NCI-H524 (cell line): ENCODE measurements at places on chromosomes 5 and 9.

- no peak for DNase-seq
Measured at GRCh38 chr5:97229688-97230285, 46.7 kb upstream of the RIOK2 start.

DNA sequence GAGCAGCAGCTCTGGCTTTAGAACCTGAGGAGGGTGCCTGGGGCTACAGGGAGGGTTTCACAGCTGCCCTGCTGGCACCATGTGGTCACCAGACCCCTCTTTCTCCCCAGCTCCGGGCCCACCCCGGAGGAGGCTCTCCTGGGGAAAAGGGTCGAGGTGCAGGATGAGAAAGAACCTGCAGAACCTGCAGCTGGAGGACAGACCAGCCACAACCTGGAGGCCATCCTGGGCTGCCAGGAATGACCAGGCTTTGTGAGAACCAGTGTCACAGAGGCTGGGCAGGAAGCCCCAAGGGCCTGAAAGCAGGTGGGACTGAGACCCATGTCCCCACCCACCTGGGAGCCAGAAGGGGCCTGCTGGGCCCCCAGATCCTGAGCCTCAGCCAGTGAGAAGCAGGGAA is 23.0 kb downstream of the SEMA4D start:
- no peak for DNase-seq

DNA sequence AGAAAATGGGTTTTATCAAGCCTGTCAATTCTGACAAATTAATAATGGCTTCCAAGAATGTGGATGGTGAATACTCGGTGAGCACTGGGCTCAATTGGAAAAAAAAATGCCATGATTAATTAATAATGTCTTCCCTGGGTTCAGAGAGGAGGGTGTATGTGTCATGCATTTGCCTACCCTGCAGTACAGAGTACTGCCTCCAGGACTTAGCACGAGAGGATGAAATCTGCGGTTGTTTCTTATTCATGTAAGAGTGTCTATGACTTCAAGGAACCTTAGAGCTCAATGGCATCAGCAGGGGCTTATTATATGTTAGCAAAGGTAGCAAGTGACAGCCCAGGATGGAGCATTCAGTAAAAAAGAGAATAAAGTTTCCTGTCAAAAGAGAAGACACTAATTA is 132.7 kb downstream of the GRIA1 start:
- DNase-seq = no peak

- DNase-seq = no peak
Measured at GRCh38 chr5:75281716-75282465, 45.2 kb upstream of the ANKRD31 start.

GRCh38 chr5:126855266-126855665 is 78.3 kb downstream of the LMNB1 start:
- DNase-seq = no peak

DNA sequence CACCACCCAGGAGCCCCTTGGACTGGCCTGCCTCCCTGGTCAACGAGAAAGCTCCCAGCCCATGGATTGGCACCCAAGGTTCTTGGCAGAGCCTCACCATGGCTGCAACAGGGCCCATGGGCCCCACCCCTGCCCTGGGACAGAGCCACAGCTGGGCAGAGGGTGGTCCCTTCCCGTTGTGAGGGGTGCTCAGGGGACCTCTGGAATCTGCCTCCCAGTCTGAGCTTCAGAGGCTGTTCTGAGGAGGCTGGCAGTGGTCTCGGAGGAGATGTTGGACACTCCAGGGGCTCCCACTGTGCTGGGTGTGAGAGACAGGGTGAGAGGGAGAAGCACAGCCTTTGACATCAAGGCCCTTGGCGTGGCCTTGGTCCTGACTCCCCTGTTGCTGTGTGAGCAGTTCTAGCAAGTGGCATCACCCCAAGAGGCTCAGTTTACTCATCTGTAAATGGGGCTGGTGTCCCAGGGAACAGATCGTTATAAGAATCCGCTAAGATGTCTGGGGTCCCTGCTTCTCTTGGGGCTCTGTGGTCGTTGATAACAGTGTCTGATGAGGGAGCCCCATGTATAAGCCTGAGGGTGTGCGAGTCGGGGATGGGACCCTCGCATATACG is 33.0 kb downstream of the LHX3 start:
- DNase-seq = no peak

- no peak for DNase-seq
Measured at GRCh38 chr5:131305906-131306305, 42.1 kb downstream of the CDC42SE2 start.

DNA sequence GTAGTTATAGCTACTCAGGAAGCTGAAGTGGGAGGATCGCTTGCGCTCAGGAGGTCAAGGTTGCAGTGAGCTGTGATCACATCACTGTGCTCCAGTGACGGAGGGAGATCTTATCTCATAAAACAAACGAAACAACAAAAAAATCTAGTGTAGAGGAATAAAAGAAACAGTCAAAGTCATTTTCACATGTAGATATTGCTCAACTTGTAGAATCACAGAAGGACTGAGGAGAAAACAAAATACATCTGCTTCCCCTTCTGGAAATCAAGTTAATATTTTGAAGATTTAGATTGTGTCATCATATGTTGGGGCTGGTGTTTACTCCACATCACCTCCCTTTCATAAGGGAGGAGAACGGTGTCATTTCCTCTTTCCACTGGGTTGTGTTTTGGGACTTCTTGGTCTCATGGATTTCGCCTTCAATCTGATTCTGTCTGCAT is 8.2 kb upstream of the SLC46A2 start:
- no peak for DNase-seq

GRCh38 chr5:147479949-147480348 is 29.9 kb downstream of the DPYSL3 start:
- no peak for DNase-seq

GRCh38 chr9:96141666-96142065 is 160.3 kb downstream of the HSD17B3 start:
- DNase-seq = no peak

DNA sequence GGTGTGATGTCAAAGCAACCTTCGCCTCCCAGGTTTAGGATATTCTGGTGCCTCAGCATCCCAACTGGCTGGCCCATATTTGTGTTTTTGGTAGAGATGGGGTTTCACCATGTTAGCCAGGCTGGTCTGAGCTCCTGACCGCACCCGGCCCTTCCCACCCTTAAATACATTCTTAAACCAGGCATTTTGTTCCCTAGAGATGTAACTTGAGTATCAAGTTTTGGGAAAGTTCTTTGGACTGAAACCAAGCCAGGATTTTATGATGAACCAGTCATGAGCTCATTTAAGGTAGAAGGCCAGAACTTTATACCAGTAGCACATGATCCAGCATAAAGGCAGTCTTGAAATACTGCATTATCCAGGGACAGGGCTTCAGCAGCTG is 3.5 kb downstream of the RPL7A start:
- no peak for DNase-seq

GRCh38 chr9:6068983-6069382 is 53.6 kb upstream of the RANBP6 start:
- DNase-seq = no peak

DNA sequence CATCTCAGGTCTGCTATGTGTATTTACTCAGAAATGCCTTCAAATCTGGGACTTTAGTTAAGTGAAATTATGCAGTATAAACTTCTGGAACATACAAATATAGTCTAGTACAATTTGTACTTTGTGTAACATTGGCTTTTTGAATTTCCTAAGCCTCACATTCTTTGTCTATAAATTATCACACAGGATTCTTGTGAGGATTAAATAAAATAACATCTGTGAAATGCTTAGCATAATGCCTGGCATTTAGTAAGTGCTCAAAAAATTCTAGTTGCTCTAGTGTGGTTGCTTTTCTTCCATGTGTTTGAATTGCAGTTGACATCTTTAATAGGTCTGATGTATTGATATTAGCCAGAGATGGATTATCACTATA is 2.6 kb downstream of the HMMR start:
- DNase-seq = no peak

DNA sequence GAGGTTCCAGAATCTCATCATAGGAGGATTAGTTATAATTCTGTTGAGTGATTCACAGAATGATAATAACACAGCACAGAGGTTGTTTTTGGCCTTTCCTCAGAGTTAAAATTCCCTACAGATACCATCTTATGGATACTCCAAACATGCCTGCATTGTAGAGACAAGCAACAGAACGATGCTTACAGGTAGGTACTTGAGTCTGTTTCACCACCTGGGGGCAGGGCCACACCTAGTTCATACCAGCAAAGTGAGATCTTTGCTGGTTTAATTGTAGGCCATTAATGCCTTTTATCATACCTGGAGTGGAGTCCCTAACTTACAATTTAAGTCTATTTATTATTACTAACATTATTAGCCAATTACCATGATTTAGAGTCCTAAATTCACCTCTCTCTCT is 416.5 kb upstream of the TLE4 start:
- DNase-seq = no peak

GRCh38 chr9:34546834-34547827 is 24.3 kb upstream of the ENHO start:
- DNase-seq = peak; percentile 71

GRCh38 chr5:173663352-173664153 is 47.1 kb upstream of the BOD1 start:
- no peak for DNase-seq

DNA sequence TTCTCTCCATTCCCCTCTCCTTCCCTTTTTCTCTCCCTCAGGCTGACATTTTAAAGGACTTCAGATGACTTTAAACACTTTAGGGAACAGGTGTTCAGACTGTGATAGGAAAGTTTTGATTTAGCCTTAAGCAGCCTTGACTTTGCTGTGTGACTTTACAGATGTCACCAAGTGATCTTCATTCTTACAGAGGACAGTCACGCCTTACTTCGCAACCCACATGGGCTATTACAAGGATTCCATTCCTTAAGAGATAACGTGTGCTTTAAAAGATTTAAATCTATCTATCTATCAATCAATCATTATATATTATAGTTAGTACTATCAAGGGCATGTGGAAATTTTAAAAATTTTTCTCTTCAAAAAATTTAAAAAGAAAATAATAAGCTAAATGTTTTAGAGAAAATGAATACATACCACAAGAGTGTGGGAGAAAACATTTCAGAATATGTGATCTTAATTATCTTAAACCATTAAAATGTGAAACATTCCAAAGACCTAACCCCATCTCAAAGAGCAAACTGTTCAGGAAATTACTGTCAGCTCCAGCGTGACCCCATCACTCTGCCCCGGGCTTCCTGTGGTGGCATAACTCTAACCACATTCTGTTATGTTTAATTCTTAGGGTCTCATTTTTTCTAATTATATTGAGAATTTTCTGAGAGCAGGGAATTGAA is 530.5 kb downstream of the SEMA5A start:
- DNase-seq = no peak

DNA sequence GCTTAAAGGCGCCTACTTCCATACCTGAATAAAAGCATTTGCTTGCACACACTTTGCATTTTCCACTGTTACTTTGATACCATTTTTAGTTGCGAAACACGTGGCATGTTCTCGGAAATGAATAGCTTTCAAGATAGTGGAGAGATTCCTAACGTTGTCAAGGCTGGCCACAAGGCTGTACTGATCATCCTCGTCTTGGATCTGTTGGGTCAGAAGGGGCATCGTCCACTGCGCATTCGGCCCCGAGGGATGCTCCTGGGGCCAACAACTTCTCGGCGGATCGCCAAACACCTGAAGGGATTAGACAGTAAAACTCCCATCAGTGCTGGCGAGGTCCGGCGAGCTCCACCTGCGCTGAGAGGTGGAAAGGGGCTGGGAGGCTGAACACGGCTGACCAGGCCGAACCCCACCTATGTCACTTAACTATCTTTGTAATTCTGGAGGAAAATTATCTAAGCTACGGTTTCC is 599 bp downstream of the RAD1 start:
- DNase-seq = peak; percentile 43

DNA sequence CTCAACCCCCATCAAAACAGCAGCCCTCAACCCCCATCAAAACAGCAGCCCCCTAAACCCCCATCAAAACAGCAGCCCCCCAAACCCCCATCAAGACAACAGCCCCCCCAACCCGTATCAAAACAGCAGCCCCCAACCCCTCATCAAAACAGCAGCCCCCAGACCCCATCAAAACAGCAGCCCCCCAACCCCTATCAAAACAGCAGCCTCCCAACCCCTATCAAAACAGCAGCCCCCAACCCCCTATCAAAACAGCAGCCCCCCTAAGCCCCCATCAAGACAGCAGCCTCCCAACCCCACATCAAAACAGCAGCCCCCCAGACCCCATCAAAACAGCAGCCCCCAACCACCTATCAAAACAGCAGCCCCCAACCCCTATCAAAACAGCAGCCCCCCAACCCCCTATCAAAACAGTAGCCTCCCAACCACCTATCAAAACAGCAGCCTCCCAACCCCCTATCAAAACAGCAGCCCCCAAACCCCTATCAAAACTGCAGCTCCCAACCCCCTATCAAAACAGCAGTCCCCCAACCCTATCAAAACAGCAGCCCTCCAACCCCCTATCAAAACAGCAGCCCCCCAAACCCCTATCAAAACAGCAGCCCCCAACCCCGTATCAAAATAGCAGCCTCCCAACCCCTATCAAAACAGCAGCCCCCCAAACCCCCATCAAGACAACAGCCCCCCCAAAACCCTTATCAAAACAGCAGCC is 1.2 kb downstream of the TPPP start:
- no peak for DNase-seq

DNA sequence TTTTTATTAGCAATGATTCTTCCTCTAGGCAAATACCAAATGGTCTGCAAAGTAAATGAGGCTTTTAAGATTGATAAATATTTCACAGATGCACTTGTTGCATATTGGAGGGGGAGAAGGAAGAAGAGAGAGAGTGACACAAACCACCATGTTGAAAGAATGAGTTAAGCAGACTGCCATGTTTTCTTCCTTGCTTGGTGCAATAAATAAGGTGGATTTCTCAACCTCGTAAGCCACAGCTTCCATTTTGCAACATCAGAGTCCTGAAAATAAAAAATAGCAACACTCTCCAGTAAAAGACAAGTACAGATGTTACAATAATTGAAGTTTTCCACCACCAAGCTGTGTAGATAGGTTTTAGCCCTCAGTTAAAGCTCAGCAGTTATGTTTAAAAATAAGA is 202.9 kb downstream of the SGCD start:
- DNase-seq = no peak

GRCh38 chr5:89191374-89191773 is 308.4 kb upstream of the MEF2C start:
- no peak for DNase-seq

GRCh38 chr9:127907867-127908659 is 8.7 kb upstream of the ST6GALNAC6 start:
- no peak for DNase-seq

GRCh38 chr9:108521063-108521590 is 334.7 kb downstream of the ACTL7B start:
- DNase-seq = no peak

- DNase-seq = no peak
Measured at GRCh38 chr5:53970475-53970874, 339.9 kb downstream of the ARL15 start.

GRCh38 chr9:136209232-136209631 is 4.3 kb upstream of the LHX3 start:
- DNase-seq = no peak

- DNase-seq = no peak
Measured at GRCh38 chr9:4538107-4538506, 47.8 kb downstream of the SLC1A1 start.

- no peak for DNase-seq
Measured at GRCh38 chr5:94744906-94745305, 126.4 kb downstream of the SLF1 start.

- DNase-seq = no peak
Measured at GRCh38 chr5:90014420-90014819, 395.1 kb downstream of the CETN3 start.
